Stomach (tissue), 19 donors: ENCODE measurements at places on chromosomes 4 and X. TPM values are rescaled to one million over a fixed set of nuclear protein-coding genes. Genes with fewer than 3 reads are reported as not detected.
A peak's percentile ranks its signal among the peaks of the same experiment; 100 is the strongest.

The VCX3B gene
- polyA plus RNA-seq: 2.7 TPM

The MAGIX gene
- 18.9 TPM for polyA plus RNA-seq

The FAM53A gene
- 2.1 TPM for polyA plus RNA-seq

The ATP8A1 gene
- polyA plus RNA-seq: 5.1 TPM

The DCUN1D4 gene
- 12.7 TPM for polyA plus RNA-seq

The NWD2 gene
- 0.05 TPM for polyA plus RNA-seq

The PPP1R3F gene
- polyA plus RNA-seq: 2.1 TPM

The UNC5C gene
- 0.76 TPM for polyA plus RNA-seq

The SYP gene
- 3.9 TPM for polyA plus RNA-seq

The SPINK2 gene
- polyA plus RNA-seq: not detected

The EXOC1L gene
- not detected for polyA plus RNA-seq

- DNase-seq: no peak
Observed at GRCh38 chr4:80989921-80990544, 40.5 kb upstream of the BMP3 start.

DNA sequence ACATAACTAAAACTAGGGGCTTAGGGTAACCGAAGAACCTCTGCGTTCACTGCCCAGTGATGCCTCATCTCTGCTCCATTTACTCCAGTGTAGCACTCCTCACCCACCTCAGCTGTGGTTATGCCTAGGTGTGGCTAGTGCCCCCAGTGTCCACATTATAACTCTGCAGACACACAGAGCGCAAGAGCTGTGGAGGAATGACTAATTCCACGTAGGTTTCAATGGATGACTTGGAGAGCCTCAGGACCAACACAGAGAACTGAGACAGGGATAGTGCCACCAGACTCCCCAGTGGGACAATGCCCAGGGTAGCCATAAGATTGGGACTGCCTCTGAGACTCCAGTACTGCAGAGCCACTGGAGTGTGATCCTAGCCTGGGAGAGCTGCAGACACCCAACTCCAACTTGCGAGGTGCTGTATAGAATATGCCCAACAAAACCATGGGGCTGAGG lies 542.4 kb upstream of the DIPK2B start:
- no peak for DNase-seq

DNA sequence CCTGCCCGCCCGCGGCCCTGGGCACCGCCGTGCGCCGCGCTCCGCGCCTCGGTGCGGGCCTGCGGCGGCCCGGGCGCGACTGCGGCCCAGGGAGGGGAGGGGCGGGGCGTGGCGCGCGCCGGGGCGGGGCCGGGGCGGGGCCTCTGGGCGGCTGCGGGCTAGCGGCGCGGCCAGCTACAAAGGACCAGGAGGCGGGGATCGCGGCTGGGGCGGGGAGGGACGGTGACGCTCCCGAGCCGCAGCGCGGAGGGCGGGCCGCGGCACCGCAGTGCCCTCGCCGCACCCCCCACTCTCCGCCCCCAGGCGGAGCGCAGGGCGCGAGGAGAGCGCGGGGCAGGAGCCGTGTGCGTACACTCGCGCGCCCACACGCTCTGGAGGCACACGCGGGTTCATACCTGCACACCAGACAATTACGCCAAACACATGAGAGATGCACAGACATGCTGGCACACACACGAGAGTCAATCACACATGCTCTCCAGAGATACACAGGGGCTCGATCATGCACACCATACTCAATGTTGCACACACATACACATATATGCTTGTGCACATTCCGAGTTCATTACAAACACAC lies at the start of gene CRMP1:
CRMP1 (minus strand) TSS at position 83 of the 577 bp plus-strand sequence. CDS start 117 bp downstream, outside the sequence.
- DNase-seq: peak; percentile 81

DNA sequence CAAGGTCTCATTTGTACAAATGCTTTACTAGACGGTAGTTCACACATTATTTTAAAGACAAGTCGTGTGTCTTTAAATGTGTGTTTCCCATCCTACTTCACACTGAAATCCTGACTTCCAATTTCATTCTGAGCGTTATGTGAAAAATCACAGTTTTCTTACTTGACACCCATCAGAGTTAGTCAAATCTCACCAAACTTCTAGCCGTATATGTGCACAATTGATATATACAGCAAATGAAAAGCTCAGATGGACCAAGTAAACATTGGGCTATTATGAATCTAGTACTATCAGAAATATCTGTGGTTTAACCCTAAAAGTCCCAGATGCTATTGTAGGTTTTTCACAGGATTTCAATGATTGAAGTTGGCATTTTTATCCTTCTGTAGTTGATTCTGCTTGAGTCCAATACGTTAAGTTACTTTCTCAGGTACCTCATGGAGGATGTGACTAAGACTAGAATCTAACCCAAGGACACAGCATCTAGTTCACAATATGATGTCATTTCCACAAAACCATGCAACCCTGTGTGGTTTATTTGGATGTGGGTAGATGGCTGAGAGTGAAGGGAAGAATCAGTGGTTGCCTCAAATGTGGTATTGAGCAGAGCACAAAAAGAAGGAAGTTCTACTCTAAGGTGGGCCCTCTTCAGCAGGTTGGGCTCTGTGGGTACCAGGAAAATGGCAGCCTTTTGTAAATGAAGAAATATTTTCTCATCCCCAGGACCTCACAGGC lies 22.1 kb upstream of the TRIM60 start:
- no peak for DNase-seq

DNA sequence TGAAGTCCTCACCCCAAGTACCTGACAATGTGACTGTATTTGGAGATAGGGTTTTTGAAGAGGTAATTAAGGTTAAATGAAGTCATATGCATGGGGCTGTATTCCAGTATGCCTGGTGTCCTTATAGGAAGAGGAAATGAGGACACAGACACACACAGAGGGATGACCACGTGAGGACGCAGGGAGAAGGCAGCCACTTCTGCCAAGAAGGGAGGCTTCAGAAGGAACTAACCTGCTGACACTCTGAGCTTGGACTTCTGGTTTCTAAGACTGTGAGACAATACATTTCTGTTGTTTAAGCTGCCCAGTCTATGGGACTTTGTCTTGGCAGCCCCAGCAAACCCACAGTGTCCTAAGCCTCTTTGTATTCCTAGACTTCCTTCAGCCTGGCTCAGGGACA lies 3.0 kb upstream of the SLC2A9 start:
- no peak for DNase-seq

GRCh38 chr4:152165146-152165545 lies 370.7 kb downstream of the FBXW7 start:
- no peak for DNase-seq

DNA sequence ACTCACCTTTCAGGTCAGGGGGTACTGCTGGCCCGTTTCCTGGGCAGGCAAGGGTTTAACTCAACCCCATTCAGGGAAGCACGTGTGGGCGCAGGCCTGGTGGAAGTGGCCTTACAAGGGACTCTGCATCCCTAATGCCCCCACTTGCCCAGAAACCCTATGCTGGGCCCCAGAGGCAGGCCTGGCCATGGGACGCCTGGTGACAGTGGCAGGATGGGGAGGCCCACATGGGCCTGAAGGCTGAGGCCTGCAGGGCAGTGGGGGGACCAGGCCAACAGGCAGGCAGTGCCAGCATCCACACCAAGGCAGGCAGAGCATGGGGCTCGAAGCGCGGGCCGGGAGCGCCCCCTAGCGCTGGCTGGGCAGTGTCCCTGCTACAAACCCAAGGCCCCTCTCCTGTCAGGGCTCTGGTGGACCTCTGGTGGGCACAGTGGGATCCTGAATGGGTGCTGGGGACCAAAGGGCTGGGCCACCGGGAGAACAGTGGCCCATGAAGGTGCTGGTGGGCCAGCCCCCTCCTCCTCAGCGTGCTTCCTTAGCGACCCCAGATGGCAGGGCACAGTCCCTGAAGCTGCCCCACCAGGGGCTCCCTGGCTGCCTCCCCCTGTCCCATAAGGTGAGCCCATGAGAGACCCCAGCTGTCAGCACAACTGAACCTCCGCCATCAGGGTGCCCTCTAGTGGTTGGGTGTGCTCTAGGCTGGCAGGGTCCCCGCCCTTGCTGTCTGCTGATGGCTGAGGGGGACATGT lies 16.8 kb downstream of the FGFR3 start:
- peak; percentile 74 for DNase-seq

DNA sequence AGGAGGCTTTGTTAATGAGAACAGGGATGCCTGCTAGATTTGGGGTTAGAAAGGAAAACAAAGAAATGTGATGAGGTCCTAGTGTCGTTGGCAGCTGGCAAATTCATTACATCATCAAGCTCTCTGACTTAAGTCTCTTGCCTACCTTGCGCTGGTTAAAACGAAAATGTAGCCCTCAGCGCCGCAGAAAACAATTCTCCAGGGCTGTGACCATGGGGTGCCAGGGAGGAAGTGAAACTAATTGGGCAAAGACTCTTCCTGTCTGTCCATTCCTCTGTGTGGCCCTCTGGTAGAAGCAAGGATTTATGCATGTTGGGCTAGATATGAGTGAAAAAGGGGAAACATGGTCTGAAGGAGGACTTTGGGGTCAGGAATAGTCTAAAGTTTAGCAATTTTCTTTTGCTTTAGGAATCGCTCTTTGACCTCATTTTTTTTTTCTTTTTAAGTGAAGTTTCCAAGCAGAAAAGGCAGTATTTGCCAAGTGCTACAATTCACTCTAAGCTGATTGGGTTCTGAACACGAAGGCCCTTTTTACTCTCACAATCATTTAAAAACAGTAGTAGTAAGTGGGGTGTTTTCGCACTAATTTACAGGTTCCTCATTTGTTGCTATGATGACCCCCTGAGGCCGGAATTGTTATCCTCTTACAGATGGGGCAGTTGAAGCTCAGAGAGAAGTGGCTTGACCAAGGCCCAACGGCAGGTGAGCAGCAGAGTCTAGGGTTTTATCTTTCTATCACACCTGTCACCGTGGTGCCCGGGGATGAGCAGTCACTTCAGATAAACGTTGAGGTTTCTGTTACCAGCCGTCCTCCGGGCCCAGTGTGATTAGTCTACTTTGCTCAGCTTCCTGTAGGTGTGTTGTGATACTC lies 27.3 kb upstream of the CHRNA9 start:
- peak; percentile 43 for DNase-seq

- DNase-seq: no peak
Observed at GRCh38 chr4:146269228-146269653, 54.9 kb downstream of the REELD1 start.

DNA sequence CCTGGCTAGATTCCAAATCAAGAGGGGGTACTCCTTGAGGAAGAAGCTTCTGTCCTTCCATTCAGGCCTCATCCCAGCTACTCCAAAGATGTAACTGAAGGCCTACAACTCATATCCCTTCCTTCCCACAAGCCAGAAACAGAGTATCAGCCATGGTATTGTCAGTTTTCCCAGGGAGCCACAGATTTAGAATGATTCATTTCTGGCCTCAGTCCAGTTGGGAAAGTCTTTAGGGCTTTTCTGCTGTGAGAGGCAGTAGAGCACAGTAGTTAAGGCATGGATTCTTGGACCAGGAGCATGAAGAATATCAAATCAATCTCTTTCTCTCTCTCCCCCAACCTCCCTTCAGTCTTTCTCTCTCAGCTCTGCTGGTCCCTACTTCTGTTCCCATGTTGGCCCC lies 505.0 kb downstream of the BCOR start:
- no peak for DNase-seq

- DNase-seq: no peak
Observed at GRCh38 chrX:27660878-27661277, 70.7 kb downstream of the DCAF8L2 start.

- DNase-seq: no peak
Observed at GRCh38 chr4:151429957-151430570, 21.1 kb downstream of the FHIP1A start.

GRCh38 chr4:80201252-80202151 lies 4.2 kb downstream of the PRDM8 start:
- DNase-seq: no peak

- peak; percentile 41 for DNase-seq
Observed at GRCh38 chr4:179307297-179308136, 1865.3 kb upstream of the AGA start.

GRCh38 chr4:117334451-117335188 lies 249.2 kb upstream of the TRAM1L1 start:
- DNase-seq: no peak

DNA sequence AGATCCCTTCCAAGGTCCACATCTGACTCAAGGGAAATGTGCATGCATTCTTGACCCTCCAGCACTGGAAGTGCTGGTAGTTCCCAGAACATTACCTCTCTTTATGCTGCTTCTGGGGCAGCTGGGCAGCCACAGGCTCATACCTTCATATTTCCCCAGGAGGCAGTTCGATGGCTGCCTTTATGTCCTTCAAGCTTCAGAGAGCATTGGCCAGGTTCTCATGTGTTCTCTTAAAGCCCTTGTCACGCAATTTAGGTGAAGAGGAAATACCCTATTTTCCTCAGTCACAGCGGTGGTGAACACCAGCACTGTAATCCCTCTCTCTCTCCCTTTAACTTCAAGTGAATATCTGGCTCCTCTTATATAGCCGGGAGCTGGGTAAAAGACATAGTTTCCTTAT lies 134.3 kb downstream of the MID1IP1 start:
- no peak for DNase-seq

GRCh38 chr4:125434136-125434535 lies 119.4 kb downstream of the FAT4 start:
- no peak for DNase-seq

DNA sequence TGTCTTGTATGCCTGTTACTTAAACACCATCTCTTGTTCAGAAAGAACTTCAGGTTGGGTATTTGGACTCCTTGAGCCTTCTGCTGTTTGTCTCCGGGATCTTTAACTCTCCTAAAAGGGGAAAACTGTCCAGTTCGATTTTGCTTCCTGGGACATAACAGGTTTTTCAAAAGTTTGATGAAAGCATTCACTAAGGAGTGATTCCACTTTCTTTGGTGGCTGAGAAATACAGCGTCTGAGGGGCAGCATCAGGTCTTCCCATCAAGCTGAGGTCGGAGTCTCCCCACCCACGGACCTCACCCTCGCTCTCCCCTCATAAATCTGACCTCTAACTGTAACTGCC lies 1.4 kb downstream of the AFAP1 start:
- DNase-seq: no peak

- no peak for DNase-seq
Observed at GRCh38 chr4:157204634-157205244, 15.8 kb upstream of the GRIA2 start.

- no peak for DNase-seq
Observed at GRCh38 chr4:37542706-37543105, 143.5 kb downstream of the RELL1 start.

DNA sequence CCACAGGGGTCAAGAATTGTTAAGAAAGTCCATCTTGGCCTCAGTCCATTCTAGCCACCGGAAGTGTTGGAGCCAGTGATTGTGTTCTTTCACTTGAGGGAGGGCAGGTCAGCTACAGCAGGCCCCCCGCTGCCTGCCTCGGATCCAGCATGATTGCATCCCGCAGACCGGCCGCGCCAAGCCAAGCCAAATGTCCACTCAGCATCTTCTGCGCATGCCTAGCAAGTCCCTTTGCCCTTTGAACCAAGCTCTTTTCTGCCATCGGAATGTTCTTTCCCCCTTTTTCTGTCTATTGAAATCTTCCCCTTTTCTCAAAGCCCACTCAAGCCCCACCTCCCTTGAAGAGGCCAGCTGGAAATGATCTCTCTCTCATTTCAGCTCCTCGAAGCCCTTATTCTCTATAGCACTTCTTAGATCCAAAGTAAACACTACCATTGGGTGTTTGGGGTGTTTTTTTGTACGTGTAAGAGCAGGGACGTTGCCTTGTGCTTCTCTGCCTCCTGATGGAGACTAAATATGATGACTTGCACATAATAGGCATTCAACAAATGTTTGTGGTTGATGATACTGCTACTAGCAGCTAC lies 147.8 kb upstream of the BCOR start:
- DNase-seq: no peak
